ENCODE measurements at places on chromosomes 6 and 20.

GRCh38 chr6:40852779-40853373 is 186.1 kb downstream of the UNC5CL start:
- DNase-seq: no peak

DNA sequence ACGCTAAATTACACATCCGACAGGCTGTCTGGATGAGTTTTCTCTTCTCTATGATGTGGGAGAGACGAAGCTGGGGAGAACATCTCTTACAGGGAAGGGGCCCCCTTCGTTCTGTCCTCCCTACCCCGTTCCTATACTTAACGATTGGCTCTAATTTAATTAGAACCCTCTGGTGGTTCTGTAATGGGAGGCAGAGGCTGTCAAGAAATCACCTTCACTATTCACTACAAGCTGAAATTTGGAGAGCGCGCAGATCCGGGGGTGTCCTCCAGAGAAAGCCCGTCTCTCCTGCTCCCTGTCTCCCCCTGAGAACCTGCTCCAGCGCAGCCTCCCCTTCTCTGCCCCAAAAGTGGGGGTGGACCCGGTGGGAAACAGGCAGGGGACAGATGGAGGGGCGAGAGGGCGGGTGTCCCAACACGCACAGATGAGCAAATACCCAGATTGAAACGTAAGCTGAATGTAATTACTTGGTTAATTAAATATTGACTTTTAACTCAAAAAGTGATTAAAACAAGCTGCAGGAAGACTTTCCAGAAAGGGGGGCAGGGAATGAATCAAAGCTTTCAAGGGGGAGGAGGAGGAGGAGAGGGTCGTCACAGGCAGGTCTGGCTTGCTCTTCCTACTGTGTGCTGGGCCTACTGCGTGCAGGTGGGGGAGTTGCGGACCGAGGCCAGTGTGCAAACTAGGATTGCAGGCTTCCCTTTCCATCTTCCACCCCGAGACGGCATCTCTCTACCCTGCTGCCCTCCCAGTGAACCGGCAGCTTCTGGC is 1.3 kb downstream of the SULF2 start:
- DNase-seq: no peak

GRCh38 chr6:97427648-97428047 is 144.6 kb upstream of the MMS22L start:
- DNase-seq: no peak

DNA sequence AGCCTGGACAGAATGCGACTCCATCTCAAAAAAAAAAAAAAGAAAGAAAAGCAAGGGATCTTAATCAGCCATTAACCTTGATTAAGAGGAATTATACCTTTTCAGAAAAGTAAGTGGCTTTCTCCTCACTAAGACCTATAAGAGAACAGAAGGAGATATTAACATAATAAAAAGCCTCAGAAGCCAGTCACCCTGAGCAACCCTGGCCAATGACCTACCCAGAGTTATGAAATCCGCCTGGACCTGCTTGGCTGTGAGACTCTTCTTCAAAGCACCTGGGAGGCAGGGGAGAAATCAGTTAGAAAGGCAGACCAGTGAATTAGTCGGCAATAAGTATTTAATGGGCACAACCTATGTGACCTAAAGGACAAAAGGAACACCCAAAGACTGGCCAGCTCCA is 32.7 kb upstream of the C20orf203 start:
- no peak for DNase-seq

DNA sequence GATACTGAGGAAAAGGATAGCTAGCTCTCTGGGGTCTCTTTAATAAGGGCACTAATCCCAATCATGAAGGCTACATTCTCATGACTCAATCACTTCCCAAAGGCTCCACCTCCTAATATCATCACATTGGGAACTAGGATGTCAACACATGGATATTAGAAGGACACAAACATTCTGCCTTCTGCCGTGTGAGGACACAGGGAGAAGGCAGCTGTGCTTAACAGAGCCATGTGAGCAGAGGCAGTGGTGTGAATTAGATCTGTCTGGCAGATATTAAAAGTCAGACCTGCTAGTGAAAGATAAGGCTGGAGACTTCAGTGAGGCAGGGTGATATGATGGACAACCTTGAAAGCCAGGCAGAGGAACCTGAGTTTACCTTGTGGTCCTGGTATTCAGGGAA is 341.9 kb downstream of the ARHGAP18 start:
- no peak for DNase-seq

GRCh38 chr6:110524305-110524704 is 47.9 kb upstream of the SLC22A16 start:
- DNase-seq: no peak

DNA sequence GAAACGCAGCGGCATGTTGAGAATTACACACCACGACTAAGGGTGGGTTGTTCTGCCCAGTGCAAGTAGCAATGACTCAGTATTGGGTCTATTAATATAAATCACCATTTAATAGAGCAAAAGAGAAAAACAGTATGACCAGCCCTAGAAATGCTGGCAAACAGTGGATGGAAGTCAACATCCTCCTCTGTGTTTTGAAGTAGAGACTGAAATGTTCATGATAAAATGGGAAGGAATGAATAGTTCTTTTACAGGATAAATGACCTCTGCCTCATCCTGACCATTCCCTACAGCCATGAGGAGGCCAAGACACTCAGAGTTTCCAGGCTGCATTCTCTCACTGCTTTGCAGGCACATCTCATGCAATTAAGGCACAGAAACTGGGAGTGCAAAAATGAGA is 111.8 kb downstream of the PSMB1 start:
- DNase-seq: no peak

DNA sequence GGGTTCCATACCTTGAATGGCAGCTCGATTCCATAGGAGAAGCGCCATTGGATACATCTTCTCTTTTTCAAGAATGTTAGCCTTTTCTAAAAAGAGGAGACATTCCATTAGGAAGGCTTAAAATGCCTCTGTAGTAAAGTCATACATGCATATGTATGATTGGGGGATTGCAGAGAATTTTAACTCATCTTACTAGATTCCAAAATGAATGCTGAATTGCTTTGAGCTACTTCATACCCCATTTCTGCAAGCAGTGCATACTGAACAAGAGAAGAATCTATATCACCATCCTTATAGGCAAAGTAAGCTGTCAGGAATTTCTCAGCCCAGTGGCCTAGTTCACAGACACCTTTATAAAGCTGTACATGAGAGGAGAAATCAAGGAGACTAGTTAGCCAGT is 80.3 kb downstream of the NDUFAF5 start:
- no peak for DNase-seq

GRCh38 chr6:45617441-45617840 is 239.7 kb upstream of the SUPT3H start:
- no peak for DNase-seq

DNA sequence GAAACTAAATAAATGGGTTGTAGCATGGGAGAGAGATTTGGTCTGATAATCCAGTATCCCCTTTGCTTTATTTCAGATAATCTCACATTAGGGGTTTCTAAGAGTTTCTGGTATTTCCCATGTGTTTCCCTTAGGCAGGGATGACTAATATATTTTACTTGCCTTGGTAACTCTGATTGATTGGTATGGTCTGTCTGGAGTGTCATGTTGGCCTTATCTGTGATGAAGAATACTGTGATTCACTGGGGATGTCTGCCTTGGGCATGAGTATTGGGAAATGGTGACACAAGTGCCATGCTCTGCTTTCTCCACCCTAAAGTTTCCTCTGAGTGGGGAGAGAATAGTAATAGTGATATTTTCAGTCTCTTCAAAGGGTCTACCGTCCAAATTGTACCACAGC is 10.1 kb downstream of the SLC22A2 start:
- no peak for DNase-seq

Data from CD4-positive, alpha-beta T cell treated with Interleukin-6 for 4 hours (primary cell).